Airway epithelial cell (primary cell): ENCODE measurements at places on chromosomes 3 and 15. TPM values are rescaled to one million over a fixed set of nuclear protein-coding genes. Genes with fewer than 3 reads are reported as not detected.

EFCC1 gene
- not detected in 2 replicates for total RNA-seq

AADACL2 gene
- total RNA-seq = not detected in 2 replicates

RHOV gene
- total RNA-seq = 52.2 and 61.1 TPM in 2 replicates

CCDC13 gene
- 0.19 and 0.35 TPM in 2 replicates for total RNA-seq

ATP13A5 gene
- 0.09 and 0.49 TPM in 2 replicates for total RNA-seq

CADM2 gene
- 0.14 and 5.0 TPM in 2 replicates for total RNA-seq

CNTN3 gene
- 0.56 and 1.2 TPM in 2 replicates for total RNA-seq

AP3B2 gene
- 1.1 TPM in 1 of 2 replicates, not detected in the other for total RNA-seq

AQP9 gene
- total RNA-seq = 0.21 TPM in 1 of 2 replicates, not detected in the other

ADAMTS9 gene
- 0.28 TPM in 1 of 2 replicates, not detected in the other for total RNA-seq

BDH1 gene
- total RNA-seq = 14.9 and 20.8 TPM in 2 replicates

FOXL2NB gene
- 0.05 TPM in 1 of 2 replicates, not detected in the other for total RNA-seq

GOLGA8N gene
- total RNA-seq = 0.65 and 1.4 TPM in 2 replicates

PPM1M gene
- total RNA-seq = 0.65 and 0.99 TPM in 2 replicates

CCR1 gene
- total RNA-seq = not detected in 2 replicates

HYAL1 gene
- 29.3 and 29.6 TPM in 2 replicates for total RNA-seq

OR5K4 gene
- total RNA-seq = not detected in 2 replicates

MNS1 gene
- 0.46 and 0.85 TPM in 2 replicates for total RNA-seq

TJP1 gene
- total RNA-seq = 46.3 and 64.3 TPM in 2 replicates

ABI3BP gene
- total RNA-seq = 0.28 and 2.1 TPM in 2 replicates

NTRK3 gene
- not detected in 2 replicates for total RNA-seq

SLC15A2 gene
- 1.1 and 3.0 TPM in 2 replicates for total RNA-seq

ERICH6 gene
- total RNA-seq = 0.05 TPM in 1 of 2 replicates, not detected in the other

FMN1 gene
- total RNA-seq = 2.9 and 4.5 TPM in 2 replicates

SERINC4 gene
- 0.19 TPM in 1 of 2 replicates, not detected in the other for total RNA-seq

GABRR3 gene
- total RNA-seq = not detected in 2 replicates

CCR9 gene
- not detected in 2 replicates for total RNA-seq

NR2F2 gene
- total RNA-seq = 9.0 and 12.8 TPM in 2 replicates

TGM5 gene
- 0.92 and 2.1 TPM in 2 replicates for total RNA-seq

SPESP1 gene
- 4.7 and 5.0 TPM in 2 replicates for total RNA-seq

PDIA5 gene
- total RNA-seq = 19.5 and 24.1 TPM in 2 replicates

CYP1A1 gene
- total RNA-seq = 8.0 and 10.3 TPM in 2 replicates

SLC28A2 gene
- total RNA-seq = not detected in 2 replicates

OR5K2 gene
- not detected in 2 replicates for total RNA-seq
